ENCODE measurements at places on chromosomes 6 and 20.

- DNase-seq = no peak
These were observed 852 bp upstream of the TFEB start for GRCh38 chr6:41736186-41736733.

GRCh38 chr6:36145495-36145894 is 15.2 kb downstream of the MAPK13 start:
- no peak for DNase-seq

GRCh38 chr6:30267423-30267822 is 54.2 kb upstream of the TRIM26 start:
- DNase-seq = no peak

DNA sequence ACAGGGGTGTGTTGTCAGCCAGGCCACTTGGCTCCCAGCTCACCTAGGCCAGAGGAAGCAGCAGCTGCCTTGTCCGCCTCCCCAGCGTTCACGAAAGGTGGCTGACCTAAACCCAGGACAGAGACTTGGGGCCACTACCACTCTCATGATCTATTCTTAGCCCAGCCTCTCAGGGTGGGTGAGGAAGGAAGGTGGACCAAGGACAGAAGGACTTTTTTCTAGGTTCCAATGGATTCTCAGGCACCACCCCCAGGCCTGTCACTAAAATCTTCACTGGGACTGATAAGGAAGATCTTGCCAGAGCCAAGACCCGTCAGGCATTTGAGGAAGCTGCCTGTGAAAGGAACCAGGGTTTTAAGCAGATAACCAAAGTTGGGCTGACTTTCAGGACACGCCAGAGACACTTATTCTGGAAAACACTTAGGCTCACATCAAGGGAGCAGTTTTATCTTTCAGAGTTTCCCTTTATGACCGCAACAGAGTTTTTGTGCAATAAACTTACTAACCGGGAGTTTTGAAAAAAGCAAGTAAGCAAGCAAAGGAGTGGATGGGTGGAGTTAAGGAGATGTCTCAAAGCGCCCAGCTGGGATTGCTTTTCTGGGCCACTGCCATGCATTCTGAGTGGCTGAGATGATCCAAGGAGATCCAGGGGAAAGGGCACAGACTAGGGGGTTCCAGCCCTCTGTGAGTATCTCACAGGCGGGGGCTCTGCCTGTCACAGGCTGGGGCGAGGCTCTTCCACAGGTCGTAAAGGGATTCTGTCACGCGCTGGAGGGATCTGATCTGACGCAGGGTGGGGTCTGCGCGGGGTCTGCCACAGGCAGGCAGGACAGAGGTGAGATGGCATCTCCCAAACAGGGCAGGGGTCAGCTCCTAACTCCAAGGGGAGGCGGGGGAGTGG is 989 bp downstream of the FITM2 start:
- DNase-seq = peak; percentile 30

GRCh38 chr6:118324116-118324515 is 224.0 kb upstream of the PLN start:
- no peak for DNase-seq

GRCh38 chr6:13512900-13513299 is 25.5 kb upstream of the GFOD1 start:
- no peak for DNase-seq

- no peak for DNase-seq
These were observed 85.2 kb upstream of the PLCB4 start for GRCh38 chr20:8983478-8984345.

DNA sequence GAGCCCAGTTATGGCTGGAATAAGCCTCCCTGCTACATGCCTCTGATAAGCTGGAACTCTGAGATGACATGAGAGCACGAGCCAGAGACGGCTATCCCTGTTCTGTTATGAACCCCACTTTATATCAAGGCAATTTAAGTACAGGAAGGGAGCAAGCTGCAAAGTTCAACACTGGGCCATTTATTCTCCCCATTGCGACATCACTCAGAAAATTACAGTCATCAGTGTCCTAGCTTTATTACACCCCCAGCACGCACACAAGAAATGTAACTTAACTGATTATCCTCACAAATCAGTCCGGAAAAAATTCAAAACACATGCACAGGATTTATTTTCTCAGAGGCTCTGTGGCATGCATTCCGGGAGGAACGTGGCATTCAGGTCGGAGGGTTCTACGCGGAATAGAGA is 125.3 kb upstream of the SLC2A12 start:
- DNase-seq = peak; percentile 74

DNA sequence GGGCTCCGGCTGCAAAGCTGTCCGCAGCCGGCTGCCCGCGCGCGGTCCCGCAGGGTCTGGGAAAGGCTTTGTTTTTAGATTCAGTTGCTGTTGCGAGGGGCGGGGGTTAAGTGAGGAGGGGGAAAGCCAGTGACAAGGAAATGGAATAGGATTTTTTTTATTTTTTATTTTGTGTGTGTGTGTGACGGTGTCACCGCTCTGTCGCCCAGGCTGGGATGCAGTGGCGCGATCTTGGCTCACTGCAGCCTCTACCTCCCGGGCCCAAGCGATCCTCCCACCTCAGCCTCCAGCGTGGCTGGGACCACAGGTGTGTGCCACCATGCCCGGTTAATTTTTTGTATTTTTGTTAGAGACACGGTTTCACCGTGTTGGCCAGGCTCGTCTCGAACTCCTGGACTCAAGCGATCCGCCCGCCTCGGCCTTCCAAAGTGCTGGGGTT is 615 bp upstream of the UBE2J1 start:
- DNase-seq = no peak

DNA sequence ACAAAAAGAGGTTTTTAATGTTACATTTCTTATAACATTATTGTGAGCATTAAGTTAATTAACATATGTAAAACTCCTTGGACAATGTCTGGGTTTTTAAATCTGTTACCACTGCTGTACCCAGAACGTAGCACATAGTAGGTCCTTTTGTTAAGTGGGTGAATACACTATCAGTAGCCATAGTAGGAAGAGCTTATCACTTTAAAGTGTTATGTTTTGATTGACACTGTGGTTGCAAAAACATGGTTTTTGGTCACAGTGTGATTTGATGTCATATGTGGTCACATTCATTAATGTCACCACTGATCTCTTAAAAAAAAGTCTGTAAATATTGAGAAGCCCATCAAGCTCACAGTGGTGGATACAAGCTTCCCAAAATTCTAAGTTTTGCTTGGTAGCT is 160.7 kb downstream of the PLCB1 start:
- no peak for DNase-seq

- no peak for DNase-seq
These were observed 89.3 kb downstream of the EPB41L2 start for GRCh38 chr6:130973521-130974277.

GRCh38 chr20:21559305-21559704 is 45.4 kb upstream of the NKX2-2 start:
- DNase-seq = no peak

DNA sequence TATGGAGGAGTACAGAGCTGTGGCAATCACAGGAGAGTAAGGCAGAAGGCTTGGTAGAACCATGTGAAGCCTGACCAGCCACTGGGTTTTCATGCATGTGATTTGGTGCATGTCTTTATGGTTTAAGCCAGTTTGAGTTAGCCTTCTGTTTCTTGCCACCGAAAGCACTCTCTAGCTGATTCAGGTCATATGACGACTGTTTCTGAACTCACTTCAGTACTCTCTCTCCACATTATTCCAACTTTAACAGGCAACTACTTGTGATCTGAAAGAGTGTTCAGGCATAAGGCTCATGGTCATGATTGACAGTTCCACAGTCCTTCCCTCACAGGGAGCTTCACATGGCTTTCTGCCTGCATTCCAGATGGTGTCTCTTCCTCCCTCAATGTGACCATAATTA is 63.3 kb upstream of the TAB2 start:
- no peak for DNase-seq

DNA sequence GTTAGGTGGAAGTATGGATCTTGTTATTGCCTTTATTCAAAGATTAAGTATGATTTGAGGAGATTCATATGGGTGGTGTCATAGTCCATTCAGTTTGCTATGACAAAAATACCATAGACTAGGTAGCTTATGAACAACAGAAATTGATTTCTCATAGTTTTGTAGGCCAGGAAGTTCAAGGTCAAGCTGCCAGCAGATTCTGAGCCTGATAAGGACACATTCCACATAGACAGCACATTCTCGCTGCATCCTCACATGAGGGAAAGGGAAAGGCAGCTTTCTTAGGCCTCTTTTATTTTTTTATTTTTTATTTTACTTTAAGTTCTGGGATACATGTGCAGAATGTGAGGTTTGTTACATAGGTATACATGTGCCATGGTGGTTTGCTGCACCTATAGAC is 27.7 kb downstream of the ME1 start:
- no peak for DNase-seq

DNA sequence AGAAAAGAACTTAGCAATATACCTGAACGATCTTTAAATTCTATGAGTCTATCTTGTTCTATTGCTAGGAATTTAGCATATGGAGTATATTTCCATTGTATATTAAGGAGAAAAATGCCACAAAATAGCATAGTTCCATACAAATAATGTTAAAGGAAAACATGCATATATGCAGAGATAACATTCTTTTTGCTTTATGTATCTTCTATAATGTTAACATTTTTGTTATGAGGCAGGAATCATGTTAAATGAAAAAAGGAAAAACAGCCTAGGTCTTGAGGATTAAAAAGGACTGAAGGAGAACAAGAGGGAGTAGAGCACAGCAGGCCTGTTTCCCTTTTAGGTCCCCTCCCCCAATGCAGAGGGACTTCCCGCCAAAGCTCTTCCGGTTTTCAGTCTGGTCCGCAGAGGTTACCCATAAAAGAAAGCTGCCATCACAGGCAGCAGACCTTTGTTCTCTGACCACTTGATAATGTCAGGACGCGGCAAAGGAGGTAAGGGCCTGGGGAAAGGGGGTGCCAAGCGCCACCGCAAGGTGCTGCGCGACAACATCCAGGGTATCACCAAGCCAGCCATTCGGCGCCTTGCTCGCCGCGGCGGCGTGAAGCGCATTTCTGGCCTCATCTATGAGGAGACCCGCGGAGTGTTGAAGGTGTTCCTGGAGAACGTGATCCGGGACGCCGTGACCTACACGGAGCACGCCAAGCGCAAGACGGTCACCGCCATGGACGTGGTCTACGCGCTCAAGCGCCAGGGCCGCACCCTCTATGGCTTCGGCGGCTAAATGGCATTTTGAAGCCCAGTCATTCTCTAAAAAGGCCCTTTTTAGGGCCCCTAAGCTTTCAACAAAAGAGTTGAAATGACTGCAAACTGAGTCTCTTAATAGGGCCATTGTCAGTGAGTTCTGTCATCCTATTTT is 108.4 kb upstream of the PRSS16 start:
- peak; percentile 98 for DNase-seq

GRCh38 chr20:37278966-37279590 is 10.4 kb upstream of the MANBAL start:
- no peak for DNase-seq

DNA sequence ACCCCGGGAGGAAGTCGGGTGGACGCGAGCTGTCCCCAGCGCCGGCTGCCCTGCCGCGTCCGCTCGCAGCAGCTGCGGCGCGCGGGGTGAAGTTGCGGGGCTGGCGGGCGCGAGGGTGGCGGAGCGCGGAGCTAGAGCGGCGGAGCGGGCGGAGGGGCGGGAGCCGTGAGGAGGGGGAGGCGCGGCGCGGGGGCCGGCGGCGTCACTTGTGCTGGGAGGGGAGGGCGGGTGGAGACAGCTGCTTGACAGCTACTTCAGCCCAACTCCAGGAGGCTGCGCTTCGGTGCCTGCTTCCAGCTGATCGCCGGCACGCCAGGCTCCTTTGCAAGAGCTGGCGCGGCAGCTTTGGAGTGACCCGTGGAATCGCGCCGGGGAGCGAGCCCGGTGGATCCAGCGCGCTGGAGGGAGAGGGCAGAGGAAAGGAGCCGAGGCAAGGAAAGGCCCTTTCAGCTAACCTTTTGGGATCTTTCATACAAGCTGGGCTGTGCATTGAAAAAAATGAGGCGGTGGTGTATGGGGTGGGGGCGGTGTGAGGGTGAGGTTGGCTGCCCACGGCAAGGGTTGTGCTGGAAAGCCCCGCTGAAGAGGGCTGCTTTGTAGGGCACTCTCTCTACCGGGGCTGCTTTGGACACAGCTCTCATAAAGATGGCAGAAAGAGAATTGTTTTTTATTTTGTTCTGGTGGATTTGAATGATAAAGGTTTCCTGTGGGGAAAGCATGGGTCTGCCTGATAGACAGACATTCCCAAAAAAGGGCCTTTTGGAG is 24.6 kb downstream of the RIPOR2 start:
- peak; percentile 37 for DNase-seq

DNA sequence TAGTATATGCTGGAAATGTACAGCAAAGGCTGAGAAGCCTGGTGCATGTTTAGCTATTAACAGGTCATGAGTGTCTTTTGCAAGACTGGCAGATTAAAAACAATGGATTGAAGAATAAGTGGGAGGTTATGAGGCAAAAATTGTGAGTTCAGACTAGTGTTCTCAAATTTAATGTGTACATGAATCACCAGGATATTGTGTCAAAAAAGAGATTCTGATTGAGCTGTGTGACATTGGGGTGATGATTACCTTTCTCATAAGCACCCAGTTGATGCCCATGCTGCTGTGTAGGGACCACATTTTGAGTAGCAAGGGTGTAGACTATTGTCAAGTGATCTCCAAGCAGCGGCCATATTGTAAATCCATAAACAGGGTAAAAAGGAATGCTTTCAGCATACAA is 44.8 kb downstream of the MAP3K5 start:
- no peak for DNase-seq

GRCh38 chr6:118536478-118536877 is 11.6 kb upstream of the PLN start:
- no peak for DNase-seq

DNA sequence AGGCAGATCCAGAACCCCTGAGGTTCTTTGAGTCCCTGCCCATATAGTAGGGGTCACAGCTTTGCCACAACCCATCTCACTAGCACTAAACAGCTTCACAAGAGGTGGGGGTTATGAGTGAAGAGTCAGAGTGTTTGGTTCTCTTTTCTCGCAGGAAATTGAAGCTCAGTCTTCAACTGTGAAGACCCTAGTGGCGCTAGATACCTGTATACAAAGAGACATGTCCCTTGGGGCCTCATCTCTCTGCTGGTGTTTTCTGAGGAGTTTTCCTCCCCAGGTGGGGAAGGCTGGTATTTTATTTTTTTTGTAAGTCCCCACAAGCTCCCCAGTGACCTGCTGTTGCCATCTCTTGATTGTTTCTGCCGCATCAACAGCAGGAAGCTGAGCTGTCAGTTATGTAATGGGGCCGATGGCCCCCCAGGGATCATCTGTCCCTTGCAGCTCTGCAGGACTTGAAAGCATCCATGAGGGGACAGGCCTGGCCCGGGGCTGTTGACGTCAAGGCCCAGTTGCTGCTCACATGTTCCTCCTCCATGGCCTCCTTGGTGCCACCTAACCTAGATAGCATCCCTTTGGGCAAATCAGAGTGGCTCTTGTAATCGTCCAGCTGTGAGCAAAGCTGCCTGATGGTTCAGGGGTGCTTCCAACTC is 23.1 kb downstream of the STK35 start:
- peak; percentile 84 for DNase-seq

DNA sequence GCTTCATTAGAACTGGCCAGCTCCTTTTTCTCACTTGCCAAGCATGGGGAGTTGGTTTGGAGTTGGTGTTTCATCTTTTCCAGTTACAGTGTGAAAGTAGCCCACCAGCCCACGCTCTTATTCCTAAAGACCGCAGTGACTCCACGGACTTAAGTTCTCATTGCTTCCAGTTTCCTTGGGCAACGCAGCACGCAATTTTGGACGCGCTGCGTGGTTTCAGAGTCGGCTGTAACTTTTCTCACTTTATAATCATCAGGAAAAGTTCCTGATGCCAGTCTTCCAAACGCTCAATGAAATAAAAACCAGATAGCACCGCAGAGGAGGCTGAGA is 381 bp upstream of the PEX7 start:
- DNase-seq = no peak

GRCh38 chr20:63894358-63895201 is at the start of gene DNAJC5:
Gene DNAJC5 (plus strand): TSS chr20:63895126. CDS start chr20:63928346, 33,220 bp downstream.
- DNase-seq = peak; percentile 90

Data from NB4 (cell line).